Stimulated activated CD4-positive, alpha-beta T cell treated with anti-CD3 and anti-CD28 coated beads, Interleukin-1b, Interleukin-23, amount 100 ng/mL, for 1 hour (primary cell): ENCODE measurements at places on chromosomes 7 and 10.

DNA sequence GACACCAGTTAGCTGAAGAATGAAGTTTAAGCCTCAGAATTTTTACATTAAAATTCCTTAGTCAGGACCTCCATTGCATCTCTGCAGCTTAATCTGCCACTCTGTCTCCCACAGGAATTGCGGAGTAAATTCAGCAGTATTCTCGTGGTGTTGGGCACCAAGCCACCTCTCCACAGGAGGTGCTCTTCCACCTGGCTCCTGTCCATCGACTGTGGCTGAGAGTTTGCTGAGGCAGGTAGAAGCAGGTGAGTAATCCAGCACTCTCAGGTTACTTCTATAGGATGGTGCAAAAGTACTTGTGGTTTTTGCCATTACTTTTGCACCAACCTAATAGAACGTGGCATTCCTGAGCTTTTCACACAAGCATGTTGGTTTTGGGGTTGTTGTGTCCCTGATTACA is 134.1 kb downstream of the GFRA1 start:
- no peak for DNase-seq

DNA sequence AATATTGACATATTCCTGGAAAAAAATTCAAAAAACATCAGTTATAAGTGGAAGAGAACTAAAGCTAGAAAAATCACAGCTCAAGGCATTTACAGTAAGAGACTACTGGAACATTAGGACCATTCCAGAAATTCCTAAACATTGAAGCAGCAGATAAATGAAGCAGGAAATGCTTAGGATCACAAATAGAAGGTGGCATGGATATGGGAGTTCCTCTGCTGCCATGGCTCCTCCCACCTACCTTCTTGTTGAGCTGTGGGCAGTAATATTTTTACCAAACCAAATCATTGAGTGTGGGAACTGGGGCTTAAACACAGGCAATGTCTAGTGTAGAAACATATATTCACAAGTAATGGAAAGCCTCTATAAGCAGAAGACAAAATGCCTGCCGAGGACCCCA is 292.8 kb downstream of the ANKRD7 start:
- DNase-seq = no peak

DNA sequence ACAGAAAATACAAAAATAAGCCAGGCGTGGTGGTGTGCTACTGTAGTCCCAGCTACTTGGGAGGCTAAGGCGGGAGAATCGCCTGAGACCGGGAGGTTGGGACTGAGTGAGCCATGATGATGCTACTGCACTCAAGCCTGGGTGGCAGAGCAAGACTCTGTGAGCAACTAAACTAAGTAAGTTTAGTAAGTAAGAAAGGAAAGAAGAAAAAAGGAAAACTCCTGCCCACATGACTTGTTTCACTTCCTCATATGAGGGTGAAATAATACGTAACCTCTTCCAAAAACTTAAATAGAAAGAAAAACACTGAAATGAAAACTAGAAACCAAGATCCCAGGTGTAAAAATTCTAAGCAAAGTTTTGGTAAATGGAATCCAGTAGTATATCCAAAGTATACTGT is 79.6 kb downstream of the LARP4B start:
- no peak for DNase-seq

GRCh38 chr7:133344275-133344674 is 91.4 kb downstream of the EXOC4 start:
- DNase-seq = no peak

DNA sequence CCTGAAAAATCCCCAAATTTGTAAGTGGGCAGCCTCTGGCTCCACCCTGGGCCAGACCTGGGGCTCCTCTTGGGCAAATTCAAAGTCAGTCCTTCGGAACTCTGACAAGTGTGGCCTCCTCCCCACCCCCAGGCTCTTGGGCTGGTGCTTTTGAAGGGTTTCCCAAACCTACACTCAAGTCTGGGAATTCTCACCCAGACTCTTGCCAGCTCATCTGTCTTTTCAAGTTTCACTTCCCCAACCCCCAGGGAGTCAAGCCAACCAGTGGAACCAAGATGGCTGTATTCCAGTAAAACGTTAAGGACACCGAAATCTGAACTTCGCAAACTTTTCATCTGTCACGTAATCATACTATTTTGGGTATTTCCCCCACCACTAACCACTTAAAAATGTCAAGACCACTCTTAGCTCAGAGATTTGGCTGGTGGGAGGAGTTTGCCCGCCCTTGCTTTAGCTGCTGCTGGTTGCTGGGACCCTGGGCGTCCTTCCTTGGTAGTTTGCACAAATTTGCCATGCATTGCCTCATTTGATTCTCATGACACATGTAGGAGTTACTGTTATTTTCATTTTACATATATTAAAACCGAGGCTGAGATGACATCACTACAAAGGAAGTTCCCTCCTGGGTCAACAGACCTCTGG is 1.7 kb upstream of the MYO1G start:
- DNase-seq = no peak
